GM23248 (cell line): ENCODE measurements at places on chromosomes 11 and 22. TPM values are rescaled to one million over a fixed set of nuclear protein-coding genes. Genes with fewer than 3 reads are reported as not detected.

NXPE2 gene
- polyA plus RNA-seq, result 0.13 TPM in 1 of 2 replicates, not detected in the other

UCP3 gene
- polyA plus RNA-seq, result 0.22 TPM in 1 of 2 replicates, not detected in the other

HTR3B gene
- not detected in 2 replicates for polyA plus RNA-seq

OR51L1 gene
- polyA plus RNA-seq, result not detected in 2 replicates

TMEM223 gene
- polyA plus RNA-seq, result 31.4 and 34.2 TPM in 2 replicates

GRIK4 gene
- not detected in 2 replicates for polyA plus RNA-seq

SCGB2A2 gene
- polyA plus RNA-seq, result not detected in 2 replicates

BRD1 gene
- 4.4 and 4.5 TPM in 2 replicates for polyA plus RNA-seq

POU2AF2 gene
- polyA plus RNA-seq, result not detected in 2 replicates

FUT4 gene
- 2.0 and 2.3 TPM in 2 replicates for polyA plus RNA-seq

SLC37A4 gene
- polyA plus RNA-seq, result 7.8 and 7.9 TPM in 2 replicates

LDHA gene
- 5,221 and 5,406 TPM in 2 replicates for polyA plus RNA-seq

C2CD2L gene
- 2.6 and 3.1 TPM in 2 replicates for polyA plus RNA-seq

POLR3H gene
- 49.6 and 52.2 TPM in 2 replicates for polyA plus RNA-seq

XRRA1 gene
- polyA plus RNA-seq, result 7.0 and 7.3 TPM in 2 replicates

LRRC4C gene
- polyA plus RNA-seq, result not detected in 2 replicates

MRGPRE gene
- polyA plus RNA-seq, result not detected in 2 replicates

MS4A15 gene
- polyA plus RNA-seq, result not detected in 2 replicates

CHRM1 gene
- polyA plus RNA-seq, result not detected in 2 replicates

MYOD1 gene
- not detected in 2 replicates for polyA plus RNA-seq

SLC7A4 gene
- 0.13 TPM in 1 of 2 replicates, not detected in the other for polyA plus RNA-seq

SCUBE1 gene
- polyA plus RNA-seq, result not detected in 2 replicates

OR8D4 gene
- not detected in 2 replicates for polyA plus RNA-seq

GPR83 gene
- polyA plus RNA-seq, result 0.04 TPM in 1 of 2 replicates, not detected in the other

ANKK1 gene
- polyA plus RNA-seq, result not detected in 2 replicates
